Kidney (tissue), 22 donors: ENCODE measurements at places on chromosomes 13 and 19. TPM values are rescaled to one million over a fixed set of nuclear protein-coding genes. Genes with fewer than 3 reads are reported as not detected.
A peak's percentile ranks its signal among the peaks of the same experiment; 100 is the strongest.

GRCh38 chr13:26628706-26629105, 71.2 kb downstream of the WASF3 start:
- no peak for DNase-seq
- H3K36me3 ChIP-seq, result no peaks in the 10 kb centered on the region
- H3K27me3 ChIP-seq, result no peaks in the 10 kb centered on the region
- H3K4me1 ChIP-seq, result no peaks in the 10 kb centered on the region

GRCh38 chr13:50675651-50676050, 167.8 kb downstream of the DLEU7 start:
- no peak overlapping the region for H3K4me3 ChIP-seq
- no peaks in the 10 kb centered on the region for H3K36me3 ChIP-seq
- no peaks in the 10 kb centered on the region for H3K27me3 ChIP-seq
- no peaks in the 10 kb centered on the region for H3K4me1 ChIP-seq
- H3K27ac ChIP-seq, result no peak overlapping the region

GRCh38 chr13:97279913-97280312, 57.8 kb downstream of the MBNL2 start:
- DNase-seq, result no peak
- H3K4me3 ChIP-seq, result no peak overlapping the region
- peaks cover 12% of the 10 kb centered on the region for H3K4me1 ChIP-seq
- H3K27ac ChIP-seq, result no peak overlapping the region

GRCh38 chr19:2462635-2463421, 6.1 kb upstream of the LMNB2 start:
- no peak overlapping the region for H3K4me3 ChIP-seq
- H3K4me1 ChIP-seq, result no peaks in the 10 kb centered on the region

DNA sequence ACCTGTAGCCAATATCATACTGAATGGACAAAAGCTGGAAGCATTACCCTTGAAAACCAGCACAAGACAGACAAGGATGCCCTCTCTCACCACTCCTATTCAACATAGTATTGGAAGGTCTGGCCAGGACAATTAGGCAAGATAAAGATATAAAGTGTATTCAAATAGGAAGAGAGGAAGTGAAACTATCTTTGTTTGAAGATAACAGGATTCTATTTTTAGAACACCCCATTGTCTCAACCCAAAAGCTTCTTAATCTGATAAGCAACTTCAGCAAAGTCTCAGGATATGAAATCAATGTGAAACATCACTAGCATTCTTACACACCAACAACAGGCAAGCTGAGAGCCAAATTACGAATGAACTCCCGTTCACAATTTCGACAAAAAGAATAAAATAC, 17.8 kb upstream of the CCNA1 start:
- no peaks in the 10 kb centered on the region for H3K36me3 ChIP-seq
- H3K4me1 ChIP-seq, result peaks cover 2% of the 10 kb centered on the region
- H3K27me3 ChIP-seq, result no peaks in the 10 kb centered on the region

DNA sequence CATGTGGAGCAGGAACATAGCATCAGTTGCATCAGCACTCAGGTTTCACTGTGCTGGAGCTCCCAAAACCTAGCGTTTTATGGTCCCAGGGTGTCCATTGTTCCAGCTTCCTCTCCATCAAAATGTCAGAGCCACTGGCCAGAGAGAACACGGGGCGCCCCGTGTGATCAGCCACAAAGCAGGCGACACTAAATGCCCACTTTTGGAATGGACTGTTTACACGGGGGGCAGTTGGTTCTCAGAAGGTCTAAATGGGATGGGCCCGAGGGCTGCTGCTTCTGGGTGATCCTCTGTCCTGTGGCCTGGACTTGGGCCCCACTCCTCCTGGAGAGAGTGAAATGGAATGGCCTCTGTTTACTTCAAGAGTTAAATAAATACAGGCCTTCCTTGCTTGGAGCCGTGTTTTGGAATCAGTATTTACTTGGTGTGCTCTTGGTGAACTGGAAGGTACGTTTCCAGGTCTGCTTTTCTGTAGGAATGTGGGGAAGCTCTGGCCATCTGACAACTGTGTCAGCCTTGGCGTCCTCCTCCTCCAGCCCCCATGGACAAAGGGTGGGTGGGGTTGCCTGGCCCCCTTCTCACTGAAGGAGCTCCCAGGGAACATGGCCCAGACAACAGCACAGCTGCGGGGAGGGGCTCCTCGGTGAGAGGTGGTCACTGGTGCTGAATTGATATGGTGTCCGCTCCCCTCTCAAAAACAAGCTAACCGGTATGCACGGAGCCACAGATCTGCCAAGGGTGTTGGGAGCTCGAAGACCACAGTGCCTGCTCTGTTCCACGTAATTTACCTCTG, 16.1 kb upstream of the MCF2L start:
- DNase-seq, result peak; percentile 23
- peaks cover 21% of the 10 kb centered on the region for H3K4me1 ChIP-seq
- H3K27me3 ChIP-seq, result no peaks in the 10 kb centered on the region
- H3K27ac ChIP-seq, result no peak overlapping the region

- H3K4me1 ChIP-seq, result no peaks in the 10 kb centered on the region
- H3K36me3 ChIP-seq, result no peaks in the 10 kb centered on the region
- peak overlapping the region; percentile 0 for H3K27ac ChIP-seq
- H3K27me3 ChIP-seq, result no peaks in the 10 kb centered on the region
- H3K4me3 ChIP-seq, result no peak overlapping the region
These were observed 1.2 kb downstream of the SLC7A9 start for GRCh38 chr19:32868206-32868950.

- no peaks in the 10 kb centered on the region for H3K36me3 ChIP-seq
- no peak for DNase-seq
- H3K4me1 ChIP-seq, result no peaks in the 10 kb centered on the region
- no peak overlapping the region for H3K4me3 ChIP-seq
- H3K27ac ChIP-seq, result no peak overlapping the region
These were observed 946.3 kb upstream of the PCDH9 start for GRCh38 chr13:68176475-68176874.

ACTMAP gene
- total RNA-seq, result 8.7 TPM

PTPRH gene
- total RNA-seq, result 2.8 TPM

RNASEH2A gene
- total RNA-seq, result 7.9 TPM
